Dermis blood vessel endothelial cell (primary cell): ENCODE measurements at places on chromosomes 5 and 9.

GRCh38 chr5:11525020-11525419, 379.2 kb downstream of the CTNND2 start:
- DNase-seq, result no peak

- DNase-seq, result no peak
Measured at GRCh38 chr5:154205441-154206117, 15.0 kb downstream of the GALNT10 start.

DNA sequence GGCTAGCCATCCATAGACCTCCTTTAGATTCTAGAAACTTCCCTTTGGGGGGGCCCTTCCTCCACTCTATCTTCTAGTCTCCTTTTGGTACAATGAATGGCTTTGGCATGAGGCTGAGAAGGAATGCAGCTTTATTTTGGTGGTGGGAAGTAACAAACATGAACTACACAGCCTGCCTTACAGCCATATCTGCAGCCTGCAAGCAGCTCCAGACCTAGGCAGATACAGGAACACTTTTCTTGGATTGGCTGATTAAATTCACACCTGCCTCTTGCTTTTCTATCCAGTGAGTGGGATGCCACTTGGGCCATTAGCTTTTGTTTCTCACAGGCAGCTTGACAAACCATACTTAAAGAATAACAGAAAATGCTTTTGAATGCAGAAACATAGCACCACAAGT, 28.2 kb downstream of the NR6A1 start:
- DNase-seq, result no peak

DNA sequence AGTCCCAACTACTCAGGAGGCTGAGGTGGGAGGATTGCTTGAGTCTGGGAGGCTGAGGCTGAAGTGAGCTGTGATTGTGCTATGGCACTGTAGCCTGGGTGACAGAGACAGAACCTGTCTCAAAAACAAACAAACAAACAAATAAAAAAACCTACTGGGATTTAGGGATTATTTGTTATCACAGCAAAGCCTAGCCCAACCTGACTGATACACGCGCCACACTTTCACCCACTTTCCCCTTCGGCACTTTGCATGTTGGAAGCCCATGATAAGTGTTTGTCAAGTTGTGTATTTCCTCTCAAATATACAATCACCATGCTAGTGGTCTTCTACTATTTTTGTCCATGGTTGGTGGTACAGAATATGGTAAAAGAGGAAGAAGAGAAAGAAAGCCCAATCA, 50.5 kb upstream of the STC2 start:
- DNase-seq, result no peak

DNA sequence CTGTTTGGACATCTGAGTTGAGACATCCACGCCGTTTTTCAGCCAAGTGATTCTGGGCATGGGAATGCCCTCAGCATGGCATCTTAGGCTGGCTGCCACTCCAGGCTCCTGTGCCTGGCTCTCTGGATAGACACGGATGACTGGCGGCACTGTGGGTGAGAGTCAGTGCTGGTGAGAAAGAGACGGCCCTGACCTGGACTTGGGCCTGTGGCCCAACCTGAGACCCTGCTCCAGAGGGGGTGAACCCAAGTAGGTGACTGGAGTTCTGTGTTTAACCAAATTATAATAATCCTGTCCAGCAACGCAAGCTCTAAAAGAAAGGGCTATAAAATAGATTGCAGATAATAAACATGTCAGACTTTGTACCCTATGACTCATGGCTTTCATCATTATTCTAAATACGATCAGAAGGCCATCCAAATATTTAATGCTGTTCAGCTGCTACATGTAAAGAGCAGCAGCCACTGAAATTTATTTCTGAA, 173.9 kb downstream of the HSPA4 start:
- DNase-seq, result no peak

DNA sequence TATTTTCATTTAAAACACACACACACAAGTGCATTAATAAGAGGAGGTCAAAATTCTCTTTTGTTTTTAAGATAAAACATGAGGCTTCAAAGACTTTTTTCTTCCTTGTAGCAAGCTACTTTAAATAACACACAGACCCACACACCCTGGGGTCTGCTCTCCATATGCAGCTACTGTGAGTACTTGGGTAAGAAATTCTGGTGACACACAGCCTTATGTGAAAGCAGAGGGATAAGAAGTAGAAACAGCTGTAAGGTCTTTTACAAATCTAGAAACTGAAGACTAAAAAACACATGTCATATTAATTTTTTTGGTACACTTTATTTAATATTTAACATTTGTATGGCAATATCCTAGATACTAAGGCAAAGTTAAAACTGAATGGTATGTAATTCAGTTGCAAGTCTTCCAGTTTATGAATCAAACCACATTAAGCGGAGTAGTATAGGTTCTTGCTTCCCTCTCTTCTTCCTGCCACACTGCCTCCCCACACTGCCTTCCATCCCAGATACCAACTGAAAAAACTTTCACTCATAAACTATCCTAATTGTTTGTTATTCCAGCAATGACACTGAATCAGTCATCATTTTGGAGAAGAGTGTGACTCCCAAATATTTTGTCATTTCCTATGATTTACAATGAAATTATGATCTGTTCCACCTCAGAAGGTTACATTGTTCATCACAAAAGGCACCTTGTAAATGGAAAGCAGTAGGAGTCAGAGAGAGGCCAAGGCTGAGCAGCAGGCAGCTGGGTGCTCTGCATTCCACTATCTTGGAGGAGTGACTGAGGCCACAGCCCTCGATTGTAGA, 92.0 kb downstream of the PLCXD3 start:
- DNase-seq, result no peak

GRCh38 chr9:20012232-20012631, 223.4 kb upstream of the SLC24A2 start:
- DNase-seq, result no peak

DNA sequence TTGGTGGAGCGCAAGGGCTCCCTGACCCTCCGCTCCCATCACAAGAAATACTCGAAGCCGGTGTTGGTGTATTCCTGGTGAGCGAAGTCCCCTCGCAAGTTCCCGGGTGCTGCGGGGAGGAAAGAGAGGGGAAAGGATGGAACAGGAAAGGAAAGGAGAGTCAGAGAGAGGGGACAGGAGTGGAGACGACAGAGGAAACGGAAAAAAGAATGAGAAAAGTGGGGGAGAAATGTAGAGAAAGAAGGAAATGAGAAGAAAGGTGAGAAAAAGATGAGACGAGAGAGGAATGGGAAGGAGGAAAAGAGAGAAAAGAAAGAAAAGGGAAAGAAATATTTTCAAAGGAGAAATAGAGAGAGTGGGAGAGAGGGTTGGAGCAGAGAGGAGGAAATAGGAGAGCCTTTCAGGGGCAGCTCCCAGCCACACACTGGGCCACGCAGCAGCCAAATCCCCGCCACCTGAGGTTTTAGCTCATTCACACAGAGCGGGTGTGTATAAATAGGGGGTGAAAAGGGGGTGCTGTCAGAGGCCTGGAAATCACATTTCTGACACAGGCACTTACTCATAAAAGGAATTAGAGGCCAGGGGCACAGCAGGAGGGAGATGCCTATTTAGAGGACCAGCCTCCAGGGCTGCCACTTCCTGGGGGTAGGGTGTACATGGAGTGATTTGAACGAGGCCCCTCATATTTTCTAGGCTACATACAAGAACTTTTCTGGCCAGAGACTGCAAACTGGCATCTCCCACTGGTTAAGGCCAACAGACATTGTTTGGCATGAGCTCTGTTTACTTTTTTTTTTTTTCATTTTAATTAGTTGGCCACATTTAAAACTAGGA, 555 bp downstream of the CFAP95 start:
- no peak for DNase-seq

DNA sequence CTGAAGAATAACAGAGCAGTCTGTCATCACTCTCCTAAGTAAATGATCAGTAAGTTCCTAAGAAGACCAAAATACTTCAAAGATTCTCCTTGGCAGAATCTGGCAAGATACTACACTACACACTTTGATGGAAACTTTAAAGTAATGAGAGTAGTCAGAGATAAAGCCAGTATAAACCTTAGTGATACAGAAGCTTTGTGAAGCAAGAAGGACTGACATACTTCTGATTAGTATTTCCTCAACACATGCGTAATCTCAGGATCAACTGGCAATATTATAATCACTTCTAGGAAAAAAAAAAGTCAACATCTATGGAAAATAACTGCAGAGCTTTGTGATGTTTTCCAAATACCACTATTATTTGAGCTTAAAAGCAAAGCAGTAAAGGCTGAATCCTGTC, 34.0 kb upstream of the ADAMTS19 start:
- DNase-seq, result no peak
